Temporal lobe (tissue), 4 donors: ENCODE measurements at places on chromosomes 5 and 9. TPM values are rescaled to one million over a fixed set of nuclear protein-coding genes. Genes with fewer than 3 reads are reported as not detected.

PRDM9 gene
- total RNA-seq: not detected

ARSI gene
- 0.25 TPM for total RNA-seq

SAPCD2 gene
- 1.5 TPM for total RNA-seq

GAPT gene
- total RNA-seq: 0.25 TPM

WNT8A gene
- total RNA-seq: under 0.01 TPM

LCN15 gene
- not detected for total RNA-seq
